HFFc6 (cell line): ENCODE measurements at places on chromosomes 2 and 18. TPM values are rescaled to one million over a fixed set of nuclear protein-coding genes. Genes with fewer than 3 reads are reported as not detected.
A peak's percentile ranks its signal among the peaks of the same experiment; 100 is the strongest.

The NAGK gene
- total RNA-seq: 98.5 to 116 TPM (median 107 TPM) in 3 replicates

DNA sequence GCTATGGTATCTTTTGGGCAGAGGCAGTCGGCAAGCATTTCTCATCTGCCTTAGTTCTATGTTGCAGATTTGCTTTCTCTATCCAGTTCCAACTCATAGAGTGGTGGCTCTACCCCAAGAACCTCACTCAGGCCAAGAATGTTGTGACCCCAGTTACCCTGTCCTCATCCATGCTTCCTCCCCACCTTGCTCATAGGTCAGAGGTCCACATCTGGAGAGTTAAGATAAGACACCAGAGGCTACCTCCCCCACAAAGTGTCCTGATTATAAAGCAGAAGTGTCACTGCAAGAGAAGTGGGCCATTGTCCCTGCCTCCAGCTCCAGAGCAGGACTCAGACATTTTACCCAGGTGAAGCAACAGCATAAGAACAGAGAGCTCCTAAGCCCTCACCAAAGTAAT, 276.8 kb upstream of the CHST9 start:
- H3K4me1 ChIP-seq: no peaks in the 10 kb centered on the region
- H3K36me3 ChIP-seq: no peaks in the 10 kb centered on the region
- no peak overlapping the region for H3K27ac ChIP-seq
- DNase-seq: no peak
- H3K27me3 ChIP-seq: no peaks in the 10 kb centered on the region

DNA sequence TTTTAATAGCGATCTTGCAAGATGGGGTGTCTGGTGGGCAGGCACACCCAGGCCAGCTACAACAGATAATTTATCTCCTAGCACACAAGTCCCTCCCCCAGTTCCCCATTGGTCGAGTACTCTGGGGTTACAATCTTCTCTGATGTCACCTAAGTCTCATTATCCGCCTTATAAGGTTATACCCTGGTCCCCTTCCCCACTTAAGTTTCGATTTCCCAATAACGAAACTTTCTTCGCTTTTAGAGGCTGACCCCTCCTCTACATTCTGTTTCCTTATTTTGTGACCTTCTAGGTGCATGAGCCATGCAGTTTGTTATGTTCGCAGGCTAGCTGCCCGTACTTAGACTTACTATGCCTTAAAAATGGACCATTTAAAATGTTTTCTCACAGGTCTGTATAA, 180.1 kb downstream of the CAPN13 start:
- H3K4me1 ChIP-seq: peaks cover 16% of the 10 kb centered on the region
- no peak overlapping the region for H3K4me3 ChIP-seq
- no peaks in the 10 kb centered on the region for H3K27me3 ChIP-seq
- DNase-seq: no peak

GRCh38 chr2:158486970-158487325, 30.2 kb downstream of the PKP4 start:
- peaks cover 62% of the 10 kb centered on the region for H3K4me1 ChIP-seq
- H3K27me3 ChIP-seq: no peaks in the 10 kb centered on the region
- peak overlapping the region; percentile 62 for H3K4me3 ChIP-seq
- DNase-seq: peak; percentile 33
- H3K36me3 ChIP-seq: peaks cover 4% of the 10 kb centered on the region; the same call in 1 of the 2 replicates

GRCh38 chr2:6966446-6966940, 49.3 kb downstream of the RNF144A start:
- no peaks in the 10 kb centered on the region for H3K4me1 ChIP-seq
- no peak for DNase-seq
- H3K27ac ChIP-seq: no peak overlapping the region

GRCh38 chr2:226077031-226077430, 677.5 kb downstream of the NYAP2 start:
- no peaks in the 10 kb centered on the region; the same call in 1 of the 2 replicates for H3K36me3 ChIP-seq
- H3K4me3 ChIP-seq: no peak overlapping the region
- no peaks in the 10 kb centered on the region for H3K27me3 ChIP-seq
- DNase-seq: peak; percentile 10
- H3K27ac ChIP-seq: no peak overlapping the region
- peaks cover 72% of the 10 kb centered on the region for H3K4me1 ChIP-seq

DNA sequence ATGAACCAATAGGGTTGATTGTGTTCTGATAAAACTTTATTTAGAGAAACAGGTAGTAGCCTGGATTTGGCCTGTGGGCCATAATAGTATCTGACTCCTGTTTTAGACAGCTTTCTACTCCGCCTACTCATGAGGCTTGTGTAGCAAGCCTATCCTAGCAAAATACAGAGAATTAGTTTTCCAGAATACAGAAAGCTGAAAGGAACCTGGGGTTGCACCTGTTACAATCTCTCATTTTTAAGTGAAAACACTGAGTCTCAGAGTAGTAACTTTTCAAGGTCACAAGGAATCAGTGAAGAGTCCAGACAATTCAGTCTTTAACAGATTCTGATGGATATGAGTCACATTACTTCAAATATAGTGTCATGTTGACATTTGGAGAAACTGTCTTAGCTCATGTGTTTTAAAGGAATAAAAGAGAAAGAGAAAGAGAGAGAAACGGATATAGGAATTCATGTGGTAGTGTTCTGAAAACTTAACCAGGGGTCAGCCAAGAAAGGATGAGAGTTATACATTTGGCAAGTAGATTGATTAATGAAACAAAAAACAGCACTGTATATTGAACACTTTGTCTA, 17.0 kb downstream of the ARHGAP28 start:
- H3K4me1 ChIP-seq: no peaks in the 10 kb centered on the region; the same call in 1 of the 2 replicates
- H3K27ac ChIP-seq: no peak overlapping the region; the same call in 1 of the 2 replicates
- no peaks in the 10 kb centered on the region for H3K36me3 ChIP-seq
- no peak overlapping the region for H3K4me3 ChIP-seq
- H3K27me3 ChIP-seq: no peaks in the 10 kb centered on the region; the same call in 1 of the 2 replicates

DNA sequence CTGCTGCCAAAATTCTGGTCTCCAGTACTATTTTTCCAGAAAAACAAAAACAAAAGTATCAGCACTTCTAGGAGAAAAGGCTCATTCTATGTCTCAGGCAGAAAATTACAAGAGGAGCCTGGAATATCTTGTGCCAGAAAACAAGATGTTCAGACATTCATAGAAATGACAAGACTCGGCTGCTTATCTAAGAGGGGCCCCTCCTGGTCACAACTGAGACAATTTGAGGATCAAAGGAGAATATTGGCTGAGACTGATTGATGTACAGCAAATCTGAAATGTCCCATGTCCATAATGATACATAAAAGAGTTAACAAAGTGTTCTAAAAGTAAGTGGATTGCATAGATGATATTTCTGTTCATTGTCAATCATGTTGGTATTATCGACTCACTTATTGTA, 2.4 kb upstream of the RPS7 start:
- no peak overlapping the region for H3K4me3 ChIP-seq
- no peak overlapping the region for H3K27ac ChIP-seq
- DNase-seq: no peak
- H3K27me3 ChIP-seq: no peaks in the 10 kb centered on the region
- peaks cover 18% of the 10 kb centered on the region for H3K4me1 ChIP-seq

DNA sequence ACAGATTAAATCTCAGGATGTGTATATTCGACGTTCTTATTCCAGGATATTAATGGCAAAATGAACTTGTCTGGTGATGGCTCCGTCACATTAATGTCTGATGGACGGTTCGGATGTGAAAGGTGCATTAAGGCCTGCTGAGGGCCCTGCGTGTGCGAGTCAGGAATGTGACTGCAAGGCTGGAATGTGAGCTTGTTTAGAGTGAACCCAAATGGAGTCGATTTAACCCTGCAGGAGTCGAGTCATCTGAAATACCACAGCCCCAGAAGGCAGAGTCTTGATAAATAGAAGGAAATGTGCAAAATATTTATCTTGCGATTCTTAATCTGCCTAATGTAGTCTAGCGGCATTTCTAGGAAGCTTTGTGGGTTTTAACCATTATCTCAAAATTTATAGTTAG, 44.3 kb downstream of the RDH14 start:
- peaks cover 66% of the 10 kb centered on the region for H3K4me1 ChIP-seq
- DNase-seq: peak; percentile 63
- peak overlapping the region; percentile 59 for H3K27ac ChIP-seq
